ENCODE measurements at places on chromosomes 7 and 10. TPM values are rescaled to one million over a fixed set of nuclear protein-coding genes. Genes with fewer than 3 reads are reported as not detected.

DNA sequence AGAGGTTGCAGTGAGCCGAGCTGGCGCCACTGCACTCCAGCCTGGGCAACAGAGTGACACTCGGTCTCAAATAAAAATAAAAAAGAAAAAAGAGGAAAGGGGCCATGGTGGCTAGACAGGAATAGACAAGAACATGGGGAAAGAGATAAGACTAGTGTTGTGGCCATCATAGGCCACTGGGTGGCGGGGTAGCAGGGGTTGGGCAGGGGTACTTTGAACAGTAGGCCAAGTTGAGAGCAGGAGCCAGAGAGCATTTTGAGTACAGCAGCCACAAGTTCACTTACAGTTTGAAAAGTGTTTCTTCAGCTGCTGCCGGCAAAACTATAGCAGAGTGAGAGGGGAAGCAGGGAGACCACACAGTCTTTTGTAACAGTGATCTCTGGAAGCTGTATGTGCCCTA, 656.0 kb downstream of the CNTNAP2 start:
- DNase-seq = no peak

GRCh38 chr10:48480397-48481374, 124.2 kb downstream of the ARHGAP22 start:
- no peak for DNase-seq

DNA sequence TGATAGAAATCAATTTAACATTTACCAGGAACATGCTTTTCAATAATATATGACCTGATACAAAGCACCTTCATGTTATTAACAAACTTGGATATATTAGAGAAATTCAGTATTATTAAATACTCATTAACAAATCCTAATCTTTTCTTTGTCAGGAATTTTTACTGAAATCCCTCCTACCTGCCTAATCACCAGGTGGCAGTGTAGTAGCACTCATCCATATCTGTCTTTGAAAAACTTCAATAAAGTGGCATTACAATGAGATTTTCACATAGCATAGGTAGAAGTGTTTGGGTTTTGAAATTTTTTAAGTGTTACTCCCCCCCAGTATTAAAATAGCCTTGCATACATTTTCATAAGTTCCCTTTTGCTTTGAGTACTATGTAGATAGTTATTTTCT, 1246.6 kb upstream of the LRRN3 start:
- DNase-seq = peak; percentile 5

DNA sequence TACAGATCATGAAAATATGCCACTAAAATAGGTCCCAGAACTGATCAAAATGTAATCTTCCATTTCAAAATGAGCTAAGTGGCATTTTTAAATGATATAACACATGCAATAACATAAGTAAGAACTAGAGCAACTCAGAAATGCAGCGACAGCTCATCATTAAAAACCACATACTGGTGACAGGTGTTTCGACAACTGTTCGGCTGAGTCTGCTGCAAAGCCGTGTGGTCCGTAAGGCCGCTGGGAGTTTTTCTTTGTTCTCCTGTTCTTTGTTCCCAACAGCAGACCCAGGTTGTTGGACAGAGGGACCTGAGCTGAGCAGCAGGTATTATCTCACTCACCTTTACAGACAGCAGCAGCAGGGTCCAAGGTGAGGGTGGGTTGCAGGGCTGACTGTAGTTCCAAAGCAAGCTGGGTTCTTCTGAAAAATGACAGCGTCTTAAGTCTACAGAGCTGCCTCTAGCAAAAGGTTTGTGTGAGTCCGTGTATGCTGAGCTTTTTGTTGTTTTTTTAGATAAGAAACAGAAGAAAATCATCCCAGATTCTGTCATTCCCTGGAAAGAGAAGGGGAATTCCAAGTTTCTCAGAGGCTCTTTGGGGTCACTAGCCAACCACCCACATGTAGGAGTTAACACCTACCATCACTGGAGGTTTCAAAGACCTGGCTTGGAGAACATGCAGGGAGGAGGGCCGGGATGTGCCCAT, 45.4 kb upstream of the MACROH2A2 start:
- no peak for DNase-seq

GRCh38 chr10:73850211-73850610, 24.1 kb downstream of the CAMK2G start:
- DNase-seq = no peak

Gene CPA5
- total RNA-seq = 0.25 TPM
